Peyer's patch (tissue), 4 donors: ENCODE measurements at places on chromosomes 6 and 20. TPM values are rescaled to one million over a fixed set of nuclear protein-coding genes. Genes with fewer than 3 reads are reported as not detected.
A peak's percentile ranks its signal among the peaks of the same experiment; 100 is the strongest.

GRCh38 chr6:18349386-18349785, 37.8 kb upstream of the RNF144B start:
- no peaks in the 10 kb centered on the region for H3K4me1 ChIP-seq
- no peaks in the 10 kb centered on the region for H3K36me3 ChIP-seq
- H3K27me3 ChIP-seq = no peaks in the 10 kb centered on the region
- no peak overlapping the region for H3K27ac ChIP-seq
- H3K4me3 ChIP-seq = no peak overlapping the region
- no peak for DNase-seq

GRCh38 chr6:147691446-147691845, 183.0 kb downstream of the SAMD5 start:
- H3K27me3 ChIP-seq = no peaks in the 10 kb centered on the region
- no peaks in the 10 kb centered on the region for H3K4me1 ChIP-seq
- H3K36me3 ChIP-seq = no peaks in the 10 kb centered on the region
- H3K4me3 ChIP-seq = no peak overlapping the region
- H3K27ac ChIP-seq = no peak overlapping the region
- no peak for DNase-seq

GRCh38 chr6:24537771-24538385, 43.1 kb downstream of the ALDH5A1 start:
- no peaks in the 10 kb centered on the region for H3K4me1 ChIP-seq
- H3K27ac ChIP-seq = no peak overlapping the region
- H3K36me3 ChIP-seq = no peaks in the 10 kb centered on the region

SKIC2 gene
- total RNA-seq = 130 TPM

GRCh38 chr6:26457264-26457805, 420 bp upstream of the BTN2A1 start:
- peak overlapping the region; percentile 94 for H3K27ac ChIP-seq
- H3K36me3 ChIP-seq = no peaks in the 10 kb centered on the region
- no peaks in the 10 kb centered on the region for H3K27me3 ChIP-seq
- DNase-seq = peak; percentile 61
- peak overlapping the region; percentile 89 for H3K4me3 ChIP-seq

DNA sequence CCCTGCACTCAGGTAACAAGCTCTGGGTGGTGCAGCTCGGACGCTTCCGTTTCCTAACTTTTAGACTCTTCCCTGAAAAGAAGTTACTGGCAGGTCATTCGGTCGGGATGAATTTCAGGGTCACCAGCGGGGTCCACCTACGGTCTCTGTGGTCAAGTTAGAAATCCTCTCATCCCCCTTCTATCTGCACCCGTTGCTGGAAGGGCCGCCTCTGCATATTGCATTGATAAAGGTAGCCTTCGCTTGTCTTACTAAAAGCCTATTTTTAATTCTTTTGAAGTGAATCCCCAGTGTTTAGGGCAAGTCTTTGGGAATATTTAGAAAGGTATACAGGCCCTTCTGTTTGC, 47.3 kb downstream of the LRRN4 start:
- no peak for DNase-seq
- peaks cover 14% of the 10 kb centered on the region for H3K4me1 ChIP-seq
- H3K27ac ChIP-seq = peak overlapping the region; percentile 76
- H3K36me3 ChIP-seq = no peaks in the 10 kb centered on the region
- H3K27me3 ChIP-seq = no peaks in the 10 kb centered on the region
- H3K4me3 ChIP-seq = peak overlapping the region; percentile 89

- no peak overlapping the region for H3K4me3 ChIP-seq
- H3K27ac ChIP-seq = no peak overlapping the region
- no peaks in the 10 kb centered on the region for H3K27me3 ChIP-seq
- DNase-seq = no peak
Observed at GRCh38 chr20:24499472-24499871, 30.0 kb downstream of the SYNDIG1 start.
